ENCODE measurements at places on chromosomes 16 and 17. TPM values are rescaled to one million over a fixed set of nuclear protein-coding genes. Genes with fewer than 3 reads are reported as not detected.

The CCR7 gene
- 0.85 TPM for total RNA-seq

The FAHD1 gene
- 46.9 TPM for total RNA-seq

The DLX3 gene
- total RNA-seq: 0.19 TPM

The CACNG4 gene
- 11.9 TPM for total RNA-seq

The MT1F gene
- total RNA-seq: 7.8 TPM

The CIBAR2 gene
- not detected for total RNA-seq

The KRT17 gene
- total RNA-seq: 1.2 TPM

The GRIN2A gene
- not detected for total RNA-seq

The YBX2 gene
- 0.66 TPM for total RNA-seq

The DPEP1 gene
- 1.5 TPM for total RNA-seq

The PSME3 gene
- total RNA-seq: 249 TPM

The PPP1R27 gene
- not detected for total RNA-seq

The EME1 gene
- total RNA-seq: 15.6 TPM

The APOBR gene
- 0.07 TPM for total RNA-seq

The STH gene
- total RNA-seq: not detected

The HOXB13 gene
- total RNA-seq: 2.7 TPM

The PRAC1 gene
- not detected for total RNA-seq

The HLF gene
- total RNA-seq: 0.15 TPM

The KRT38 gene
- total RNA-seq: not detected

The NIP7 gene
- 57.6 TPM for total RNA-seq

The TBX2 gene
- total RNA-seq: 8.0 TPM

The CRLF3 gene
- 15.2 TPM for total RNA-seq

The TMED6 gene
- total RNA-seq: 0.06 TPM

The EPOP gene
- 15.0 TPM for total RNA-seq

The FBXW10 gene
- total RNA-seq: 0.96 TPM

The FLCN gene
- 33.2 TPM for total RNA-seq
